ENCODE measurements at places on chromosomes 3 and 15.

- DNase-seq: peak; percentile 4
Measured at GRCh38 chr3:114582929-114583328, 289.1 kb downstream of the TIGIT start.

- no peak for DNase-seq
Measured at GRCh38 chr15:58388211-58388610, 43.6 kb upstream of the LIPC start.

DNA sequence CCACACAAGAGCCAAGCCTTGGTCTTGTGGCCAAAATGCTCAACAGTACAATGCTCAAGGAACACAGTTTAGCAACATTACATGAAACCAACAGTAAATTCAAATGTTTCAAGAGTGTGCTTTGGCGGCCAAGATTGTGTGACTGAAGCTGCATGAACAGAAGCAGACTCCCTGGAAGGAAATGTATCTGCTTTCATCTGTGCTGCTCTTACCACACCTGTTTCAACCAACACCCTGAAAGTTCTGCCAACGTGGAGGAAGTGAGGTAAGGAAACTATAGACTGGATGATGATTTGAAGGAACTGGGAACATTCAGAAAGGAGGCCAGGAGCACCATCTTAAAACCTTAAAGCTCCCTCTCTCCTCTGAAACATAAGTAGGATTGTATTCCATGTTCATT, 55.7 kb downstream of the MB21D2 start:
- DNase-seq: no peak

GRCh38 chr15:52236013-52236412, 44.8 kb upstream of the GNB5 start:
- DNase-seq: no peak

- no peak for DNase-seq
Measured at GRCh38 chr15:68511073-68511991, 67.5 kb upstream of the CORO2B start.
